ENCODE measurements at places on chromosomes 12 and 14.

- no peak for DNase-seq
These were observed 58.5 kb upstream of the PRICKLE1 start for GRCh38 chr12:42648061-42648460.

DNA sequence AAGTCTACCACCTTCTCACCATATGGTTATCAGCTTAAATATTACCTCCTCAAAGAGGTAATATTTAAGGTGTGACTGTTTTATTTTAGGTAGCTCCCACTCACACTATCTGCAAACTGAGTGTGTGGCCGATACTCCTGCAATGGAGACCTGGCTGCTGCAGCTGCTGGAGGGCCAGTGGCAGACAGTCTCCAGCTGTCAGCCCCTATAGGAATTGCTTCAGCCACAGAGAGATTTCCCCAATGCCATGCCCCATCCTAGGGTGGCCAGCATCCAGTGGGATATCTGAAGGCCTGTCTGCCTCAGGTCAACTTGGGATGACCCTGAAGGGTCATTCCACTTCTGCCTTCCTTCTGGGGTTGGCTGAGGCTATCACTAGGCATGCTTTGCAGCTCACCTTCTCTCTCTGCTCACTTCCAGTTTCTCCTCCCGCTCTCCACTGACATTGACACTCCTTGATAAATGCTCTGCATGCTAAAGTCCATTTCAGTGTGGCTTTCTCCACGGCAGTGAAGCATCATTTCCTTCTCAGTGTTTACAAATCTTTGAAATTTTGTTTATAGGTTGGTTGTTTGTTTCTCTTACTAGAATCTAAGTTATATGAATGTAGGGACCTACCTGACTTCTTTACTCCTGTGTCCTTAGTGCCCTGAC is 90.2 kb upstream of the USP44 start:
- no peak for DNase-seq

DNA sequence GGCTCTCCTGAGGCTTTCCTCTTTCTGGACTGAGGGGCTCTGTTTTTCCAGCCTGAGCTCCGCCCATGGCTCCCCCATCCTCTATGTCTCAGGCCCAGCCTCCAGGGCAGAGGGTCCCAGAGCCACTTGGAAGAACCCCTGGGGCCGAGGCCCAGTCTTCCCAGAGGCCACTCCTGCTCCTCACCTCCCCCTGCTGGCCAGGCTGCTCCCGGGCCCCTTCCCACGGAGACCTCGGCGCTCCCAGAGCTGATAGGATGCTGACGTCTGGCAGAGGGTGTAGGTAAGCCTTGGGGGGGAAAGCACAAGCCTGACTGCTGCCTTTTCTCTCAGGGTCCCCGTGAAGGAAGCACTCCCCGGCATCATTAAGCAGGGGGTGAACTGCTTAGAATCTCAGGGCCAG is 51.4 kb downstream of the ERH start:
- DNase-seq = no peak

- DNase-seq = no peak
These were observed 1312.7 kb upstream of the USP15 start for GRCh38 chr12:60947533-60947932.

DNA sequence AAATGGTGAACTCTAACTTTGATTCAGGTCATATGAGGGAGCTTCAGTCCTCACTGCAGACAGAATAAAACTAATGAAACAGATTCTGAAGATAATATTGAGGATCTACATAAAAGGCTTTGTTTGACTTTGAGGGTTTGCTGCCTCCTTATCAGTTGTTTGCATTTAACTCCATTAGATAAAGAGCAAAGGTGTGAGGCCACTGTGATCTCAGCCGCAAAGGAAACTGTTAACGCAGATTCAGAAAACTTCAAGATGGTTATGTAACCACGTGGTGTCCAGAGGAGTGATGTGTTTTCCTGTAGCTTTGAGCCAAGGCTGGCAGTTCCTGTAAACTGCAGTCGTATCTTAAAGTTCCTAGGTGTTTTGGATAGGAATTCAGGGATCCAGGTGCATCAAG is 67.8 kb downstream of the METTL25 start:
- peak; percentile 1 for DNase-seq

All from CD4-positive, alpha-beta T cell treated with Interleukin-17A for 1 hour (primary cell).